ENCODE measurements at places on chromosomes 7 and 10.

- peak; percentile 60 for DNase-seq
Observed at GRCh38 chr7:113087071-113087998, 708 bp upstream of the GPR85 start.

DNA sequence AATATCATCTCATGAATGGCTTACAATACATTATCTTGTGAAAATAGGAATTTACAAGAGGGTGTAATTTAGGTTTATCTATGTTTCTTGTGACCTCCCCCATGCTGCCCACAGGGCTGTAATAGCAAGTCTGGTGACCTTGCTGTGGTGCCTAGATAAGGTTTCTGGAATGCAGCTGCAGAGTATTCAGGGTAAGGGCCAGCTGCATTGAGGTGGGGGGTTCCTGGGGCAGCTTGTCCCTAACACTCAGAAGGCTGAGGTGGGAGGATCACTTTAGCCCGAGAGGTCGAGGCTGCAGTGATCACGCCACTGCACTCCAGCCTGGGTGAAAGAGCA lies 5.3 kb upstream of the DHTKD1 start:
- no peak for DNase-seq

GRCh38 chr7:127595737-127596136 lies 2.2 kb downstream of the FSCN3 start:
- DNase-seq = no peak

- DNase-seq = no peak
Observed at GRCh38 chr7:25770670-25771069, 381.3 kb upstream of the NFE2L3 start.
